ENCODE measurements at places on chromosomes 1 and 21.

GRCh38 chr1:86798608-86799291, 94.4 kb downstream of the SH3GLB1 start:
- no peak for DNase-seq

GRCh38 chr1:205321162-205321958, at the start of gene NUAK2:
TSS of gene NUAK2 (minus strand) at chr1:205321745. CDS start at chr1:205321628, 117 bp downstream.
- DNase-seq = peak; percentile 78

DNA sequence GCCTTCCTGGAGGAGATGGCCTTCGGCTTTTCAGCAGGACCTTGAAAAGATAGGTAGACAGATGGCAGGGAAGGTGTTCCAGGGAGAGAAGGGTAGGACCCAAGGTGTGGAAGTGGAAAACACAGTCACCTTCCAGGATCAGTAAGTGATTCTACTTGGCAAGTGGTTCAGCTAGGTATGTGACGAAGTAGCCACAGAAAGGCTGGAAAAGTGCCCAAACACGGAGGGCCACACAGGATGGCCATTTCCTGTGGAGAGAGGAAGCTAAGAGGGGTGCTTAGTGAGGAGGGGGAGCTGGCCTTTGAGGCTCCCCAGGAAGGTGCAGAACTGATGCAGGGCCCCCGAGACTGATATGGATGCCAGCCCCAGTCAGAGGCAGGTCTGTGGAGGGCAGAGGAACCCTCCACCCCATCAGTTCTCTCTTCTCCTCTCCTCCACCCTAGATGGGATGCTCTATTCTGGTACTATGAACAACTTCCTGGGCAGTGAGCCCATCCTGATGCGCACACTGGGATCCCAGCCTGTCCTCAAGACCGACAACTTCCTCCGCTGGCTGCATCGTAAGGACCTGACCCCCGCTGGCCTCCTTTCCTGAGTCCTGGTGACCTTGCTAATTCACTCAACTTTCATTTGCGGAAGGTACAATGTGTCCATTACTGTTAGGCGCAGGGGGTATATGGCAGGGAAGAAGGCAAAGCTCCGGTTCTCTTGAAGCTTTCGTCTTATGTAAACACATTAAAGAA, 6.8 kb downstream of the SEMA4A start:
- no peak for DNase-seq

DNA sequence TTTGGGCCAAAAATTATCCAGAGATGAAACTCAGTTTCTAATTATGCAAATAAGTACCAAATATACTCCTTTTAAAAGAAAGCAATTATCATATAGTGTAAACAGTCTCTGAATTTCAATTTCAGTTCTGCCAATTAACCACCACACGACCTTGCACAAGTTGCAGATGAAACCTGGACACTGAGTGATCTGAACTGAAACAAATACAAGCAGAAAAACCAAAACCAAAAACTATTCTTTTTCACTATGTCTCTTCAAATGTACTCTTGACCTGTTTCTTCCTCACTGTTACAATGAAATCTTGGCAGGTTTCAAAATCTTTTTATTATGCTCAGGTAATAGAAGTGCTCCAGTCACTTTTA, 79.2 kb downstream of the TYW3 start:
- DNase-seq = no peak

- DNase-seq = no peak
Measured at GRCh38 chr1:180915426-180915965, 2.8 kb downstream of the KIAA1614 start.

Measured in activated CD4-positive, alpha-beta T cell treated with anti-CD3 and anti-CD28 coated beads, Interleukin-2, amount 50 U/mL, for 24 hours (primary cell).